ENCODE measurements at places on chromosomes 16 and 17. TPM values are rescaled to one million over a fixed set of nuclear protein-coding genes. Genes with fewer than 3 reads are reported as not detected.

CCR7 gene
- polyA plus RNA-seq: 0.20 TPM

KREMEN2 gene
- 1.4 TPM for polyA plus RNA-seq

IL17C gene
- 0.13 TPM for polyA plus RNA-seq

CDIPT gene
- 79.4 TPM for polyA plus RNA-seq

ACBD4 gene
- polyA plus RNA-seq: 11.8 TPM

TBC1D3 gene
- polyA plus RNA-seq: not detected

CDR2L gene
- polyA plus RNA-seq: 8.0 TPM

OR3A2 gene
- polyA plus RNA-seq: 0.70 TPM

ENPP7 gene
- 4.7 TPM for polyA plus RNA-seq

DNAAF1 gene
- 7.1 TPM for polyA plus RNA-seq

YBX2 gene
- 4.1 TPM for polyA plus RNA-seq

NOTUM gene
- 2.2 TPM for polyA plus RNA-seq

MPO gene
- 2.4 TPM for polyA plus RNA-seq

CD300LF gene
- polyA plus RNA-seq: 0.23 TPM

PLXDC1 gene
- polyA plus RNA-seq: 5.9 TPM

LRRC37A gene
- polyA plus RNA-seq: 7.8 TPM

DNA sequence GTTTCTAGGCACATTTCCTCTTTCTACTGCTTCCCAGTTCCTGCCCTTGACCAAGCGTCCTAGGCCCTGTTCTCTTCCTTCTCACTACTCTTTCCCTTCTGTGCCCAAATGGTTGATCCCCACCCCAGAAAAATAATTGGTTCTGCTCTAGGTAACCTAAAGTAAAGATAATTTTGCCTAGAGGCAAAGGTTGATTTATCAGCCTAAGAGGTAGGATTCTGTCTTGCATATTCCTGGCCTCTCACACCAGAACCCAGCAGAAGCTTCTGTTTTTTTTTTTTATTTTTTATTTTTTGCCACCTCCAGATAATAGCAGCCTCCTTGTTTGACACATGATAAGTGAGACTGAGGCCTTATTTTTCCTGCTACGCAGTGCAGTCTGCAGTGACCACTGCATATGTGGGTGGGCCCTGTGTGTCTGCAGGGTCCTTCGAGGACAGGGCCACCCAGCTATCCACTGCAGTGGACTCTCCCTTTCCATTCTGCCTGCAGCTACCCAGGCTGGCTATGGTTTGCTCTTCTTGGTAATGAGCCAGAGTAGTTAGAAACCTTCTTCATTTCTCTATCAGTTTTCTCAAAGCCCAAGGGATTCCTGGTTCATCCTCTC is 701 bp downstream of the PIPOX start:
- DNase-seq: no peak

DNA sequence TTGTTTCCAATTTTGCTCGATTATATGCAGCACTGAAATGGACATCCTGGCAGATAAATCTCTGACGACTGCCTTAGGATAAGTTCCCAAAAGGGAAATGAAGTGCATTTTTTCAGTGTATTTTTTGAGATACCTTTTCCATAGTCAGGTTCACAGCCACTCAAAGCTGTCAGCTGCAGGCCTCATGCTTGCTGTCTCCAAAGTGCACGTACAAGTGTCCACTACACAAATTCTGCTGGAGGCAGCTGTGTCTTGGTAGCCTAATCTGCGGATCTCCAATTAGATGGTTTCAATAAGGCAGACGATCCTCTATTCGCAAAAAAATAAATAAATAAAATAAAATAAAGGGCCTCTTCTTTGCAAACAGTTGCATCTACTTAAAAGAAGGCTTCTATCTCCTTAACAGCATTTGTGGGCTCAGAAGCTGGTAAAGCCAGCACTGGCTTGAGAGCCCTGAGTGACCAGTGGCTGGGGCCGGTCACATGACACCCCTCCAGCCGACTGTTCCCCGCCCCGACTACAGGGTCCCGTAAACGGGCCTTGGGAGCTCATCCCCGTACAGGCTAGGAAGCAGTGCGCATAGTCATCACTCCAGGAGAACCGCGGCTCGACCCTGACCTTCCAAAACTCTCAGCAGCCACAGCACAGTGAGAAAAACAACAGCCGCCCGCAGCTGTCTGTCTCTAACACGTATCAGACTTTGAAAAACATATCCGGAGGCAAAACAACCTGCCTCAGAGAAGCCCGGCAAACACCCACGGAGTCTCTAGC is 18.8 kb downstream of the RPH3AL start:
- DNase-seq: no peak

DNA sequence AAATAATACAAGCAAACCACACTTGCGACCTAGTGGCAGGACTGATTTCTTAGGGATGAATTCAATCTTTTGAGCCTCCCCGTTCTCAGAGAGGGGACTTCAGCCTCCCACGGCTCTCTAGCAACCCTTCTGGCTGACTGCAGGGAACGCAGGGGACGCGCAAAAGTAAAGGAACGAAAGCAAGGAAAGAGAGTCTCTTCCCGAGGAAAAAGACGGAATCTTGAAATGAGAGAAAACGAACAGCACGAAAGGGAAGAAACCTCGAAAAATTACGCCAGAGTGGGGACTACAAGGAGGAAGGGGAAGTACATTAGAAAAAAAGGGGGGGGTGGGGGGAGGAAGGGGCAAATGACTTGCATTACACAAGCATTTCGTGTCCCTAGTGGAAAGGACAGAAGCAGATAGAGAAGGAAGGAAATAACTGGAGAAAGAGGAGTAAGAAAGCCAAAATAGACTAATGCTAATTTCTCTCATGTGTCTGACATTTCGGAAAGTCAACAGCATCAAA is 1.2 kb downstream of the GRB2 start:
- peak; percentile 81 for DNase-seq

GRCh38 chr17:82567286-82567685 is 47.8 kb downstream of the FOXK2 start:
- no peak for DNase-seq

DNA sequence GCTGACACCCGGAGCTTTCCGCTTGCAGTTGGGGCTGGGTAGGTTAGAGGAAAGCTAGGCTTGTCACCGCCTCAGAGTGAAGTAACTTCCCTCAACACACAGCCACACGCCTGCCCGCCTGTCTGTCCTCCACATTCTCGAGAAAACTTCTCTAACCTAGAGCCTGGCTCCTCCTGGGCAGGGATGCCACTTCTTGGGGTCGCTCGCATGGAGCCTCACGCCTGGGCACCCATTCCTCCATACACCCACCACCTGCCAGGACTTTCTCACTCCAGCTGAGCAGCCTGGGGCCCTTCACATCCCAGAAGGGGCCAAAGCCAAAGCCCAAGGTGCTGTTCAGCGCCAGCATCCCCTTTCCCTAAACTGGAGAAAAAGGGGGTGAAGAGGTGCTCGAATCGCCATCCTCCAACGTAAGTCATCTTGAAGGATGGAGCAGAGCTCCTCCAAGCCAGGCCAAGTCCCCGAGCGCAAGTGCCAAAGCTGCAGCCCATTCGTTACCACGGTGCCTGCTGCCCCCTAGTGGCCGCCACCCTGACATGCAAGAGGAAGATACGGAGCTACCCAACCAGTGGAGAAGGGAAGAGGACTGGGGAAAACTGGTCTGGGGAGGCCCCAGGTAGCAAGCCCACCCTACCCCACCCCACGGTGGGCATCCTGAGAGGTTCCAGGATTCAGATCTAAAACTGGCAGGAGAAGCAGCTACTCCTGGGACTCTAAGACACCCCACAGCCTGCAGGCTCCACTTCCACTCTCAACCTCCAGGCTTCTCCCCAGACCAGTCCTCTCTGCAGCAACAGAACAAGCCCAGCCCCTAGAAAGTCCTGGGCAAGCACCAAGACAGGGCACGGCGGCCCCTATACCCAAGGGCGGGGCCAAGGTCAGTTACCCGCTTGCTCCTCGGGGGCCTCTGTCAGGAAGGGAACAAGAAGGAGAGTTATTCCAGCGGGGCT is 63.1 kb downstream of the MYO18A start:
- DNase-seq: peak; percentile 50

DNA sequence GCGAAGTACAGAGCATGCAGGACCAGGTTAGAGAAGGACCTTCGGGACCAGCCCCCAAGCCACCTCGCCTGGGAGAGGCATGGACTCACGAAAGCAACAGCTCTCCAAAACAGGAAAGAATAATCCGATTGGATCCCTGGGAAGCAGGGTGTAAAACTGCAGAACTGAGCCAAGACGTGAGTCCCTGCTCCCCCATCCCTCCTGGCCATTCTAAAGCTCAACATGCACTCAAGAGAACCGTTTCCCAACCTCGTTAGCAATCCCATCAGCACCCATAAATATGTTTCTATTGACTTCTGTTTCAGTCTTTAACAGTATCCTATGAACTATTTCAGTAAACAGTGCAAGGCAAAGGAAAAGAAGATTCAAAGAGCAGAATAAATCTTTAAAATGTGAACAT is 167.0 kb downstream of the COPRS start:
- no peak for DNase-seq

DNA sequence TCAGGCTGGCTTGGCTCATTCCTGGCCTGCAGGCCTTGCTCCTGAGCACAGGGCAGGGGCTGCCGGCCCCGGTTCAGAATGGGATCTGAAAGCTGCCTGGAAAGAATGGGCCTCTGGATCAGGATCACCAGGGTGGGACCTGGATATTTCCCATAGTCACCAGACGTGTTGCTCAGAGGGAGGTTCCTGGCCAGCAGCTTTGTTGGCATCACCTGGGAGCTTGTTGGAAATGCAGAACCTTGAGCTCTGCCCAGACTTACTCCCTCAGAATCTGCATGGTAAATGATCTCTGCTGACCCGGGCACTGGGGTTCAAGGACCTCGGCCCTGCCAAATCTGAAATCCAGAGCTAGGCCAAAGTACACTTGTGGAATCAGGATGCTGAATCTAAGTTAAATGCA is 29.5 kb upstream of the MED9 start:
- no peak for DNase-seq

- DNase-seq: no peak
These were observed 151.7 kb upstream of the CHMP6 start for GRCh38 chr17:80839970-80840369.

- DNase-seq: no peak
These were observed 9.3 kb downstream of the HEXIM2 start for GRCh38 chr17:45170931-45171337.

GRCh38 chr17:27353033-27353460 is 59.1 kb downstream of the WSB1 start:
- DNase-seq: no peak

DNA sequence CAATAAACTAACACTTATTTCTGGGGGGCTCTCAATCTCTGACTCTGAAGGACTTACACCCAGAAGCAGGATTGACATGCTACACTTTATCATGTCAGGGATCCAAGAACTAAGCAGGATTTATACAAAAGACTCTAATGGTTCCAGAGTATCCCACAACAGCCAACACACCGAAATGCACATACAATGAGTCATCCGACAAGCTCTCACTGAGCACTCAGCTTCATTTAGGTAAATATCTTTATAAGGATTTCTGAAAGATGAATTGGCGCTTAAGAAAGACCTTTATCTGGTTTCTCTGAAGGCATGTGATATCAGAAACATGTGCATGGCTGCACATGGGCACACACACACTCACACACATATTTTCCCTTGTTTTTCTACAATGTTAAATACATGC is 77.2 kb downstream of the TOX3 start:
- DNase-seq: no peak

DNA sequence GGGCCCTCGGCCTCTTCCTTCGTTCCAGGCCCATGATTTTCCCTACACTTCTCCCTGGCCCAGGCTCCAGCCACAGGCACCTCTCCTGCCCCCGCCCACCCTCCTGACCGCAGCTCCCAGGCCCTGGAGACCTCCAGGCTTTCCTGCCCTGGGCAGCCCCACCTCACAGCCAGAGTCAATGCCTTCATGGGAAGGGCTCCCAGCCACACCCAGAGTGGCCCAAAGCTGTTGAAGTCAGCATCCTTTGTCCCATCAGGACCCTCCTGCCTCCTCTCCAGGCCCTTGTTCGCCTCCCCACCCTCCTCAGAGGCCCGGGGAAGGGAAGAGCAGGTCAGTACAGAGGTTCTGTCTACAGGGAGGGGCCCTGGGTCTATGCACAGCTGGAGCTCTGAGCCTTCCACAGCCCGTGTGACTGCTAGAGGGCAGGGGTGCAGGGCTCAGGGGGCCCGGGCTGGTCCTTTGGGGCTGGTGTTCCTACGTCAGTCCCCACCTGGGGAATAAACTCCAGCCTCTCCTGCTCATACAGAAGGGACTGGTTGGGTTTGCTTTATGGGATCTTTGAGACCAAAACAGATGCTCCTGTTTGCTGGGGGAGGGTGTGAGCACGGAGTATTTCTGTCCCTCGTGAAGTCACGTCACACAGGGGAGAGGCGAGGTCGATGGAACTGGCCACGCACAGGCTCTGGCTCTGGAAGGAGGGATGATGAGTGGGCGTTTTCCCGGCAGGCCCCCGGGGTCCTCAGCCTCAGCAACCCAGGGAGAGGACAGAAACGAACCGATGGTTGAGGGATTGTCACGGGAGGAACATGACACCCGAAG is 20.3 kb downstream of the TRARG1 start:
- DNase-seq: no peak

GRCh38 chr16:83272843-83273242 is 534.9 kb upstream of the HSBP1 start:
- DNase-seq: no peak

GRCh38 chr17:6823011-6823442 is 8.5 kb downstream of the TEKT1 start:
- DNase-seq: no peak

DNA sequence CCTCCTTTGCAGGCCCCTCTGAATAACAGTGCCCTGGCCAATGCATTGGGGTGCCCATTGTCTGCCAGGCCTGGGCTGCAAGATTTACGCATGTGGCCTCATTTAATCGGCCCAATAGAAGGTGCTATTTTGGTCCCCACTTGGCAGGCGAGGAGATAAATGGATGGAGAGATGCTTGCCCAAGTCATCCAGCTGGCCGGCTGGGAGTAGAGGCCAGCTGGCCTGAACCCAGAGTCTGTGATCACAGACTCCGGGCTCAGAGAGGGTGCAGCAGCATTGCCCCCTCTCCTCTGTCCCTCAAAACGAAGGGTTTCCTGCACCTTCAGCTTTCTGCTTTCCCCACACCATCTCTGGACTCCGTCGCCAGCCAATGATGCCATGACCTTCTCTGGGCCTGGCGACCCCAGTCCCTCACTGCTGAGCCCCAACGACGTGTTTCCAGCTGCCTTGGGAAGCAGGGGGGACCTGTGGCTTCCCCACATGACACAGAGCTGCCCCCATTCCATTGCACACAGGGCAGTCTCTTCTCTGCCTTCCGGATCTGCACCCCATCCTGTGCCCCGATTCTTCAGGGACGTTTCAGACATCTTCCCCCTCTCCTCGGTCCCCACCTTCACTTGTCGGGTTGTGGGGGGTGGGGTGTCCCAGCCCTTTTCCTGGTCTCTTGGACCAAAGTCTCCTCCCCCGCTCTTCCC is 3.5 kb upstream of the ADGRG1 start:
- DNase-seq: no peak
